Naive B cell (primary cell): ENCODE measurements at places on chromosomes 11 and 22. TPM values are rescaled to one million over a fixed set of nuclear protein-coding genes. Genes with fewer than 3 reads are reported as not detected.

DNA sequence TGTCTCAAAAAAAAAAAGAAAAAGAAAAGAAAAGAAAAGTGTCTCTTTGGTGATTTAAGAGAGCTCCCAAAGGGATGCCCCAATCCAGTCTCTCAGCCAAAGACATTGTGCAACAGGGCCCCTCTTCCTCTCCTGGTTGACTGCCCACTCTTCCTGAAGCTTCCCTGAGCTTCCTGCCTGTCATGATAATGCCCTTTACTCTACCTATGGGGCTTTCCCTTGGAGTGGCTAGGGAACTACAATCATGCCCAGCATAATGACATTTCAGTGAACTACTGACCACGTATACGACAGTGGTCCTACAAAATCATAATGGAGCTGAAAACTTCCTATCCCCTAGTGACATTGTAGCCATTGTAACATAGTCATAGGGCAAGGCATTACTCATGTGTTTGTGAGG lies 118.0 kb downstream of the RASSF10 start:
- DNase-seq = no peak

DNA sequence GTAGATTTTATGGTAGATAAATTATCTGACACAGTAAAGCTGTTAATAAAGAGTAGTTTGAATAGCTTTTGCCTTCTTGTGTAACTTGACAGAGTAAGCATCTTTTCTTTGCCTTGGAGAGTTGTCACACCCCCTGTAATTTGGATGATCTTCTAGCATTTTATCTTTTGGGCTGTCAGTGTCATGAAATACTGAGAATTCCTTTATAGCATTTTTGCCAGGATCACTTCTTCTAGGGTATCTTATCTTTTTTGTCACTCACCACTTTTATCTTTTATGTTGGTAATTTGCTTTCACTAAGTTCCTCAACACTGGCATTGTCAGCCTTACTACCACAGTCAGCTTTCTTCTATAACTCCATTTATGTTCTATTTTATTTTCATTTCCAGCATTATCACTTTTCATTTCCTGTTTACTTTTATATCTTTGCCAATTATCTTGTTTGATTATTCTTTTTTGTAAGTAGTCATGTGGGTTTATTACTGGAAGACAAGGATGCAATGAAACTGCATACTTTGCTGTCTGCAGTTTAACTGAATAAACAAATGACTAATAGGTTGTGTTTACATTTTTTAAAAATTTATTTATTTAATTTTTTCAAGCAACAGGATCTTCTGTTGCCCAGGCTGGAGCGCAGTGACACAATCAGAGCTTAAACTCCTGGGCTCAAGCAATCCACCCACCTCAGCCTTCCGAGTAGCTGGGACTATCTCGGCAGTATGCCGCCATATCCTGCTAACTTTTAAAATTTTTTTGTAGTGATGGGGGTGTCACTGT lies 28.1 kb upstream of the ACAT1 start:
- DNase-seq = no peak

- DNase-seq = no peak
Measured at GRCh38 chr11:57787920-57788702, 26.5 kb downstream of the CTNND1 start.

The SPTBN2 gene
- 0.60 TPM for polyA plus RNA-seq

DNA sequence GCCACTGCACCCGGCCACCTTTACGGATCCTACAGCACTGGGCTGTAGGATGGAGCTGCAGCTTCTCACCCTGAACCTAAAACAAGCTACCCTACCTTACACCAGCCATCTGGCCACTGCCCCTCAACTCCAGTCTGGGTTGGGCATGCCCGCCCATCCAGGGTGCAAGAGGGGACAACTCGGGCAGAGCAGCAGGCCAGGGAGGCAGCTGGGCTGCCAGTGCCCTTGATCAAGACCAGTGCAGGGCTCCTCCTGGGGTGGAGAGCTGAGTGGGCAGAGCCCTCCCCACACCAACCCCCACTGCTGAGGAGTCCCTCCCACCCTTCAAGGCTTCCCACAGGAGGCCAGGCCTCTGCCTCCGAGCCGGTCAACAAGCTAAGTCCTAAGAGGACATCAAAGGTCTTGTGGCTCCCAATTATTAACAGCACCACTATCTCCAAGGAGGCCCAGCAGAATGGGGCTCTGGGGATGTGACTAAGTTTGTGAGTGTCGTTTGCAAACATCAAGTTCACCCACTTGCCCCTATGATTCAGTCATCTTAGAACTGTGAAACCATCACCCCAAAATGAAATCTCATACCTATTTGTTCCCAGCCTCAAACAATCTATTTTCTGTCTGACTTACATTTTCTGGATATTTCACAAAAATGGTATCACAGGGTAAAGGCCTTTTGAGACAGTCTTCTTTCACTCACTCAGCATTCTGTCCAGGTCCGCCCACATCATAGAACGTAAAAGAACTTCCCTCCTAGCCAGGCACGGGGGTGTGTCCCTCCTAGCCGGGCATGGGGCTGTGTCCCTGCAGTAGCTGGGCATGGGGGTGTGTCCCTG lies 11.0 kb downstream of the GATD1 start:
- DNase-seq = no peak
